Caco-2 (cell line): ENCODE measurements at places on chromosomes 12 and 14.

DNA sequence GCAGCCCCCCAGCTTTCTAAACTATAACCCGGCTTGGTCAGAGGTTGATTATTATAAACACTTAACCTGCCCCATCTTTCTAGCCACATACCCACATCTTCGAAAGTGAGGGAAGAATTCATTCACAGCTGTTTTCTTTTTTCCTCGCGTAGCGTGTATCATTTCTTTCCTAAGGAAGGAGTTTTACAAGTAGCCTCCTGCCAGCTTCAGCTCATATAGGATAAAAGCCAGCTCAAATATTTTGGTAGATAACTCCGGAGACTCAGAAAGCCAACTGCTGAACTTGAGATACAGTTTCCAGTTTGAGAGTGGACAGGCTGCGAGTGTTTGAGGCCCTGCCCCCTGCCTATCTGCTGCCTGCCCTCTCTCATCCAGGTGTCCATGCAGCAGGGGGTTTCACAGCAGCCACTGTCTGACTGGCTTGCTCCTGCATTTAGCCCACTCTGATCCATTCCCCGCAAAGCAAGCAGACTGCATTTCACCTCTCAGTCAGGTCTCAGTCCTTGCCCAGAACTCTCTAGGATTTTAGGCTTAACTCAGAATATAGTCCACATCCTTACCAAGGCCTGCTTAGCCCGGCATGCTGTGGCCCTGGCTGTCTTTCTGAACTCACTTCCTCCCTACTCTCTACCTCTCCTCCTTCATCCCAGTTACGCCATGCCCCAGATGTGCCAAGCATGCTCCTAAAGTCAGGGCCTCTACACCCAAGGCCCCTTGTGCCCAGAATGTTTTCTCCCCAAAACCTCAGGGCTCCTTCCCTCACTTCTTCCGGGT is 46.9 kb downstream of the EVL start:
- DNase-seq = no peak

DNA sequence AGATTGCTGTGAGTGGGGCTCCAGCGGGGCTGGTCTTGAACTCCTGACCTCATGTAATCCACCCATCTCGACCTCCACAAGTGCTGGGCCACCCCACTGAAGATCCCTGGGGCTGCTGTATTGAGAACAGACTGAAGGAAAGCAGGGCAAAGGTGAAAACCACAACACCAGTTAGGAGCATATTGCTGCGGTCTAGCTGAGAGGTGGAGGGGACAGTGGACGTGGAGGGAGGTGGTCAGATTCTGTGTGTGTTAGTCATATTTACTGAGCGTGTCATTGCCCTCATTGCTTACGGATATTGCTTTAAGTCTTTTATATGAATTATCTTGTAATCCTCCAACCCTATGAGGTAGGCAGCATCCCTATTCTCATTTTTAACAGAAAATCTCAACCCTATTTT is 69.0 kb upstream of the OVCH1 start:
- DNase-seq = no peak

GRCh38 chr14:93081876-93082570 is 33.7 kb downstream of the ITPK1 start:
- no peak for DNase-seq

DNA sequence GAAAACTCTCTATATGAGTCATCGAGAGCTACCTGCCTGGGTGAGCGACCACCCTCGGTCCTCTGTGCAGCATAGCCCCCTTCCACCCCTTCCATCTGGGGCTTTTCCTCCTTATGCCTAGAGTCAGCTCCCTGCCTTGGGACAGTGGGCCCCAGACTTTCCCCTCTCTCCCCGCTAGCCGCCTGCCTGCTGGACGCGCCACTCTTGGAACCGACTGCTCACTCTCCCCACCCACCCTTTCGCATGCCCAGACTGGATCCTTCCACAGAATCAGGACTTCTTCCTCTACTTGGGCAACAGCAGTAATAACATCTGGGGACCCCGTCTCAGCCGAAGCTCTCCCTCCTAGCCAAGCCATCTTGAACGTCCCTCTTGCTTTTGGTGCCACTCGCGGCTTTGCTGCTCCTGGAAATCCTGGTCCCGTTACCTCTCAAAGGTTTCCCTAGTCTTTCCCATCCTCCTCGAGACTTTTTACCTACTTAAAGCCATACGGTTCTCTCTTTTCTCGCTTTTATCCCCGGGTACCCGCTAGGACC is 671 bp downstream of the ESYT1 start:
- DNase-seq = no peak

GRCh38 chr12:98238515-98239130 is 276.8 kb upstream of the TMPO start:
- no peak for DNase-seq

DNA sequence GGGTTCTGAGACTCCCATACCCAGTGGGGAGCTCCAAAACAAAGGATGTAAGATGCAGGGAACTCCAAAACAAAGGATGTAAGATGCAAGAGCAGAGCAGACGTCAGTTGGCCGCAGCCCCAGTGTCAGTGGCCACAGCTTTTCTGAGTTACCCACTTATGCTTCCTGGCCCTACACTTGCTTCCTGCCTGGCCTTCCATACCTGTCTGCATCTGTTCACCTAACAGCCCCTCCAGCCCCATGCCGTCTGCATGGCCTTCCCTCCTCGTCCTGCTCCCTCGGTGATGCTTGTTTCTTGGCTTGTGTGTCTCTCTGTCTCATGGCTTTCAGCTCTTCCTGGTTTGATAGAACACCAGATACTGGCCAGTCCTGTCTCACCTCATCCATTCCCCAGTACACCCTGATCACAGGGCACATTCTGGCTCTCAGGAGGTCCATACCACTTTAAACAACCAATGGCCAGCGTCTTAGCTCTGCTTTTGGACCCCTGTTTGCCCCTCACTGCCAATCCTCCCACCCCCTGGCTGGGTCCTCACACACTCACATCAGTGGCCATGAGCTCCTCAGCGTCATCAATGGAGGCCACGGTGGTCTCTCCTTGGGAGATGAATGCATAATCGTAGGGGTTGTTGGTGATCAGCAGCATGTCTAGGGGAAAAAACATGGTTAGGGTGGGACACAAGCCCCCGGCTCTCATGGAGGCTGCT is 5.3 kb downstream of the MYH7 start:
- peak; percentile 22 for DNase-seq

DNA sequence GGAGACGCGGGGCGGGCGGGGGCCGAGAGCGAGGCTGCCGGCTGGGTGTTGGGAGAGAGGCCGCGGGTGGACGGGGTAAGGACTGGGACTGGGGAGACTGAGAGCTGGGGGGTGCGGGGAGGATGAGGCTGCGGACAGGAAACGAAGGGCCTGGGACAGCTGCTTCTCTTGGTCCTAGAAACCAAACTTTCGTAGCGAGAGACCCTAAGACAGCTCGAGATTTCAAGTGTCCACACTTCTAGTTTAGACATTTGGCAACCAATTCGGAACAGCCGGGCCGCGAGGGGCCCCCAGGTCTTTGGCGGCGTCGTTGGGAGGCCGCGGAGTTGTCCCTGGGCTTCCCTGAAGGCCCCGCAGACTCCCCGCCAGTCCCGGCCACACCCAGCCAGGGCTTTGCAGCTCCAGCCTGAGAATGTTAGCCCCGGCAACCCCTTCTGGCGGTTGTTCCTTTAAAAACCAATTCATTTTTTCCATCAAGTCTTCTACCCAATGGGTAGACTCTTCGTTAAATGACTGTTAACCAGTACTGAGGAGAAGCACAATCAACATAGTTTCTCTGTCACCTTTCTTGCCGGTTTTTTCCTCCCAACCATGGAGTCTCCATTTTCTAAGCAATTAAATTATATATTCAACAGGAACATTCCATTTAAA is 11.5 kb downstream of the NKX2-1 start:
- DNase-seq = no peak

DNA sequence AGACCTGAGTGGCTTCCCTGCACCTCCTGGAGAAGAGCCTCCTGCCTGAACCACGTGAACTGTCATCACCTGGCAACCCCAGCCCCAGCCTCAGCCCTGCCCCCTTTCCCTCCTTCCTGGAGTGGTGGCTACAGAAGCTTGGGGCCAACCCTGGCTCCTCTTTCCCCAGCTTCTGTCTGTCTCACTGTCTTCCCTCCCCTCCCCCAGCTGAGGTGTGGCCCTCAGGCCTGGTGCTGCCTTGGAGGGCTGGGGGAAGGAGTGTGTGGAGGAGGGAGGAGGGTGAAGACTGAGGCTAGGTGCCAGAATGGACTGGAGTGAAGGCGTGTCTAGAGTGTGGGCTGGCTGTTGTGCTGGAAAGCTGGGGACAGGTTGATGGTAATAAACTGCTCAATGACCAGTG is 9.7 kb downstream of the NFATC4 start:
- no peak for DNase-seq

GRCh38 chr14:20627346-20628027 is 14.0 kb downstream of the OR6S1 start:
- DNase-seq = no peak

GRCh38 chr14:20550926-20551325 is 9.9 kb downstream of the RNASE9 start:
- no peak for DNase-seq

DNA sequence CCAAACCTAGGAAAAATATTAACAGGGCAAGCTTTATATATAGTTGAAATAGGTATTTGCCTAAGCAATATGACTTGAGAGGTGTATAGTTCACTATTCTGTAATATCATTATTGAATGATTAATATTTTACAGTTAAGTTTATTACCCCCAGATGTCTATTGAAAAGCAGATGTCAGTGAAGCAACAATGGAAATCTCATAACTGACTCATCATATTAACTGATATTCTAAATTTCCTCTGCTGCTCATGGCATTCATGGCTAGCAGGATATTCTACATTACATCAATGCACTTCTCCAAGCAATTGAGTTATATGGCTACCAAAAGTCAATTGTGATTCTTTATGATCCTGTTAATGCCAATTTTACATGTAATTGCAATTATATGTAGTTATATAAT is 9.7 kb upstream of the MAGOHB start:
- DNase-seq = no peak

GRCh38 chr12:57181561-57182155 is 34.2 kb upstream of the LRP1-AS start:
- no peak for DNase-seq

GRCh38 chr12:26101350-26101734 is 23.5 kb downstream of the BHLHE41 start:
- peak; percentile 82 for DNase-seq

DNA sequence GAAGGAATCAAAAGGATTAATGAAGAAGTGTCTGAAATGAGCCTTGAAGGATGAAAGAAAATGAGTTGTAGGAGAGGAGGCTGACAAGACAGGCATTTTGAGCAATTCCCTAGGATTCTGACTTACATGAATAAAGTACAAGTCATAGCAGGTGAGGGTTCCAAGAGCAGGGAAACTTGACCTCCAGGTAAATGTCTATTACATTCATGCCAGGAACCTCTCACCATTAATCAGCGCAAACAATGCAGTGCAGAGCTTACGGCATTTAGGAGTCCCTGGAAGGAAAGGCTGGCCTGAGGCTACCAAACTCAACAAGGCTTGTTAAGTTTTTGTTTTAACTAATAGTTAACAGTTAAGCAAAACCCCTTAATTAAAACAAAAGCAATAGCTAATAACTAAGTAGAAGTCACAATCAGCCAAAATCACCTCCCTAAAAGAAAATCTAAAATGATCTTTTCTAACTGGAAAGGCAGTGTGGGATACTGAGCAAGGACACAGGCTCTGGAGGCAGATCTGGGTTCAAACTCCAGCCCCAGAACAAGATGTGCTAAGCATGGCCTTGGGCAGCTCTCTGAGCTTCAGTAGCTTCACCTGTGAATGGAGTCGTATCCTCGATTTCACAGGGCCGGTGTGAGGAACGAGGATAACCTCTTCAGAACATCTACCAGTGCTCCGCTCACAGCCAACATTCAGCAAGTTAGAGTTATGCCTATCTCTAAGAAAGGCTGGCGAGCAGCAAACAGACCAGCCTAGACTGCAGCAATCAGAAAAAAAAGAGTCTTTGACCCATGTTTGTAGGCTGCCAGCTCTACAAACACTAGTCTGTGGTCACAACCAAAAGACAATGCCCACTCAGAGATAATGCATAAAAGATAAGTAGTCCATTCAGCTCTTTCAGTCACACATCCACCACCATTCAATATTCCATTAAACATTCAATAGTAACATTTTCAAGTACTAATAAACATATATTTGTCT is 16.9 kb downstream of the PPTC7 start:
- no peak for DNase-seq

DNA sequence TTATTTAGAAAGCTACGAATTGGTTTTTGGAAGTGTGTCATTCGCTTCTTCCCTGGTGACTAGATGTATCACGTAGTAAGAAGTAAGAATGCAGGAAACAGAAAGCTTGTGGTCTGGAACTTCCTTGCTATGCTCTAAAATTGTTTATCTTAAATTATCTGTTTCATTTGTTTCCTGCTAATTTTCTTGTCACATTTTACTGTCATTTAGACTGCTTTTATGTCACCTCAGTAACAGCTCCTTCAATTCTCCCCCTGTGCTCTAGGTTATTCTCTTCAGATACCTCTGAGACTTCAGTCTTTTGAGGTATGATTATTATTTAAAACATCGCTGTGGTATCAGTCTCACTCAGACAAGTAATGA is 699 bp upstream of the CD69 start:
- no peak for DNase-seq

DNA sequence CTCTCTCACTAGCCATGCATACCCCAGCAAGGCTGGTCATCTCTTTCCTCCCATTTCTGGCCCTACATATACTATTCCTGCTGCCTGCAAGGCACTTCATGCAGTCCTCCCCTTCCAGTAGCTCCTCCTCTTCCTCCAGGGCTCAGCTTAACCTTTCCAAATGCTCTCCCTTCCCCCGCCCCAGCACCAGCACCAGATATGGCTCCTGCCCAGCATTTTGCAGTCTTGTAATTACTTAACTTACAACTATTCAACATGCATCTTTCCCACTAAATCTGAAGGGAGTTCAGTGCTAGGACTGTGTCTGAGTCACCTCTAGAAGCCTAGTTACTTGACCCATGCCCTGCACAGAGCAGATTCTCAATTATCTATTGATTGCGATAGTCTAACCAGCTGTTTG is 1.8 kb upstream of the FBXO21 start:
- no peak for DNase-seq

DNA sequence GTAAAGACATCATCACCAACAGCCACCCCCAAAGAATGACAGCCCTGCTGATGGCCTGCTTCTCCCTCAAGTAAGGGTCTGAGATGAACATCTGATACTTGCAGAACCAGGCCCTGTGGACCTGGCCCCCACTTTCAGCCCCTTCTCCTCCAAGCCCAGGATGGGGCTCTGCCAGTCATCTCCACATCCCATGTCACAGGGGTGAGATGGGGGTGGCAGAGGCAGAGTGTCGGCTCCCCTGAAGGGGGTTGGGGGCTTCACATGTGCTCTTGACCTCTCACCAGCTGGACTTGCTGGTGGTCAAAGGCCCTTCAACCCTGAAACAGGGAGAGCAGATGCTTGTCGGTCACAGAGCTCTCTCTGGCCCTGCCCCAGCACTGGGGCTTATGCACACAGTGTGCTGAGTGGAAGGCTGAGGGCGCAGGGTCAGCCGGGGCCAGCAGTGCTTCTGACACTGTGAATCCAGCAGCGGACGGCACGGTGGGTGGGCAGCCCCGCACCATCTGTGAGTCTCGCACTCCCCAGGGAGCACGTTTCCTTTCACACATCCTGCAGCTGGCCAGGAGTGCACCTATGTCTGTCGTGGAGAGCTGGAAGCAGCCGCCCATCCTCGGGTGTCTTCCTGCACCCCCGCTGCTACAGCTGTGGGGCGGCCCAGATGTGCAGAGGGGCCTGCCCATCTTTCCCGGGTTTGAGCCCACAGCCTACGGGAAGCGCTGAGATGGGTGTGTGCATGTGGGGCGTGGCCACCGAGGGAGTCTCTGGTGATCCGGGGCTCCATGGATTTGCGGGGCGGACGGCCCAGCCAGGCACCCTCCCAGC is 94.3 kb downstream of the ADGRD1 start:
- no peak for DNase-seq
